ENCODE measurements at places on chromosomes 4 and X. TPM values are rescaled to one million over a fixed set of nuclear protein-coding genes. Genes with fewer than 3 reads are reported as not detected.
A peak's percentile ranks its signal among the peaks of the same experiment; 100 is the strongest.

GRCh38 chr4:88225232-88226105 lies 58.9 kb downstream of the PPM1K start:
- no peak for DNase-seq
- H3K27ac ChIP-seq, result no peak overlapping the region
- H3K27me3 ChIP-seq, result no peaks in the 10 kb centered on the region
- no peaks in the 10 kb centered on the region for H3K36me3 ChIP-seq
- no peaks in the 10 kb centered on the region for H3K4me1 ChIP-seq

- H3K27me3 ChIP-seq, result no peaks in the 10 kb centered on the region
- H3K36me3 ChIP-seq, result no peaks in the 10 kb centered on the region
- H3K27ac ChIP-seq, result no peak overlapping the region
- H3K4me1 ChIP-seq, result no peaks in the 10 kb centered on the region
- DNase-seq, result no peak
Observed at GRCh38 chrX:121987163-121987562, 939.8 kb downstream of the GLUD2 start.

GRCh38 chr4:67714248-67714583 lies 13.3 kb upstream of the UBA6 start:
- peak; percentile 70 for DNase-seq
- H3K4me3 ChIP-seq, result no peak overlapping the region
- H3K27ac ChIP-seq, result peak overlapping the region; percentile 6
- H3K36me3 ChIP-seq, result no peaks in the 10 kb centered on the region
- H3K27me3 ChIP-seq, result no peaks in the 10 kb centered on the region
- peaks cover 21% of the 10 kb centered on the region for H3K4me1 ChIP-seq

- H3K27me3 ChIP-seq, result no peaks in the 10 kb centered on the region
- no peak overlapping the region for H3K4me3 ChIP-seq
- no peaks in the 10 kb centered on the region for H3K36me3 ChIP-seq
- no peak for DNase-seq
Observed at GRCh38 chr4:55673424-55673823, 37.3 kb upstream of the NMU start.

- no peak for DNase-seq
- H3K4me3 ChIP-seq, result no peak overlapping the region
- H3K27me3 ChIP-seq, result no peaks in the 10 kb centered on the region
Observed at GRCh38 chr4:71444395-71444794, 105.6 kb downstream of the SLC4A4 start.

MAGEB2 gene
- not detected for total RNA-seq

- H3K27me3 ChIP-seq, result no peaks in the 10 kb centered on the region
- H3K4me3 ChIP-seq, result no peak overlapping the region
- no peak for DNase-seq
- no peak overlapping the region for H3K27ac ChIP-seq
- no peaks in the 10 kb centered on the region for H3K4me1 ChIP-seq
Observed at GRCh38 chr4:146059151-146059550, 116.4 kb upstream of the LSM6 start.

- H3K27ac ChIP-seq, result peak overlapping the region; percentile 84
- no peaks in the 10 kb centered on the region for H3K27me3 ChIP-seq
- no peaks in the 10 kb centered on the region for H3K36me3 ChIP-seq
- peaks cover 29% of the 10 kb centered on the region for H3K4me1 ChIP-seq
- no peak overlapping the region for H3K4me3 ChIP-seq
- peak; percentile 59 for DNase-seq
Observed at GRCh38 chr4:73222466-73223257, 35.9 kb downstream of the ANKRD17 start.

DNA sequence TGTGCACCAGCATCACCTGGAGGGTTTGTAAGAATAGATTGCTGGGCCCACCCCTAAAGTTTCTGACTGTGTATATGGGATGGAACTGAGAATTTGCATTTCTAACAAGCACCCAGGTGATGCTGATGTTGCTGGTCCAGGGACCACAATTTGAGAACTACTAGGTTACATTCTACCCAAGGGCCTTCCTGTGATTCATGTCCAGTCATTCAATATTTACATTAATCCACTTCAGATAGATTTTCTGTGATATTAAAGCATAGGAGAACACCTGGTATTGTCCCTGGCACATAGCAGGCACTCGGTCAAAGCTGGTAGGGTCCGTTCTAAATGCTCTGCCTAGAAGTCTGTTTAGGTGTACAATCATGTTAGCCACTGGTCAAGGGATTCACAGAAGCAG lies 19.5 kb upstream of the XPNPEP2 start:
- no peaks in the 10 kb centered on the region for H3K36me3 ChIP-seq
- no peaks in the 10 kb centered on the region for H3K4me1 ChIP-seq
- H3K27ac ChIP-seq, result no peak overlapping the region
- DNase-seq, result no peak

GRCh38 chrX:74344280-74344622 lies 40.3 kb downstream of the ZCCHC13 start:
- no peak overlapping the region for H3K4me3 ChIP-seq
- H3K27me3 ChIP-seq, result no peaks in the 10 kb centered on the region
- H3K4me1 ChIP-seq, result no peaks in the 10 kb centered on the region
- no peak for DNase-seq

SHOX gene
- not detected for total RNA-seq

GRCh38 chrX:40094900-40095582 lies 2.7 kb downstream of the BCOR start:
- H3K27me3 ChIP-seq, result peaks cover 6% of the 10 kb centered on the region
- no peaks in the 10 kb centered on the region for H3K36me3 ChIP-seq
- peak overlapping the region; percentile 67 for H3K27ac ChIP-seq
- peaks cover 24% of the 10 kb centered on the region for H3K4me1 ChIP-seq
- H3K4me3 ChIP-seq, result no peak overlapping the region

DCHS2 gene
- 0.45 TPM for total RNA-seq

DNA sequence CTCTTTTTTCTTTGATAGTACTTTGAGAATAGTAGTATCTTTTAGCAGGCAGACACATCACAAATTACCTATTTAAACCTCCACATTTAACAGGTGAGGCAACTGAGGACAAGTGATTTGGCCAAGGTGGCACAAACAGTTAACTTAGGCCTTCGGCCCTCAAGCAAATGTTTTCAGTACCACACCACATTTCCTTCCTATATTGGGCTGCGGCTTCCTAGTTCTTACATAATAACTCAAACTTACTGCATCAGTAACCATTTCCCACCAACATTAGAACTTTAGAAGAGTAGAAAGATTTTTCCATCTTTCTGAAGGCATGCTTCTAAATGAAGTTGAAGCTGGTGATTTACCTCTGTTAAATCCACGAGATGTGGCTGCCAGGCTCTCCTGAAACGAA lies 63.2 kb upstream of the SLC4A4 start:
- H3K4me1 ChIP-seq, result no peaks in the 10 kb centered on the region
- H3K27ac ChIP-seq, result peak overlapping the region; percentile 8
- DNase-seq, result no peak
- H3K27me3 ChIP-seq, result no peaks in the 10 kb centered on the region
- no peaks in the 10 kb centered on the region for H3K36me3 ChIP-seq

AMOT gene
- 8.0 TPM for total RNA-seq

DNA sequence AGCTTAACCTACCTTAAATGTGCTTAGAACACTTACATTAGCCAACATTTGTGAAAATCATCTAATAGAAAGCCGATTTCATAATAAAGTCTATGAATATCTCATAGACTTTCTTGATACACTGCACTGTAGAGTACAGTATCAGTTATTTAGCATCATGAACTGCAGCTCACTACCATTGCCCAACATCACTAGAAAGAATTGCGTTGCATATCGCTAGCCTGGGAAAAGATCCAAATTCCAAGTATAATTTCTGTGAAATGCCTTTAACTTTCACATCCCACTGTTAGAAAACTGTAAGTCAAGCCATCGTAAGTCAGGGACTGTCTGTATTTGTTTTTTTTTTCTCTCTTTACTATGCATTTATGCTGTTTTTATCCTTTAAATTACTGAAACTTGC lies 918.6 kb upstream of the PABPC4L start:
- H3K27ac ChIP-seq, result no peak overlapping the region
- H3K27me3 ChIP-seq, result no peaks in the 10 kb centered on the region
- H3K36me3 ChIP-seq, result no peaks in the 10 kb centered on the region
- H3K4me1 ChIP-seq, result no peaks in the 10 kb centered on the region
- DNase-seq, result no peak
- no peak overlapping the region for H3K4me3 ChIP-seq

UGT2B17 gene
- not detected for total RNA-seq

- no peaks in the 10 kb centered on the region for H3K4me1 ChIP-seq
- DNase-seq, result no peak
- no peaks in the 10 kb centered on the region for H3K36me3 ChIP-seq
- no peak overlapping the region for H3K27ac ChIP-seq
Observed at GRCh38 chr4:839675-840443, 13.9 kb upstream of the CPLX1 start.

- no peak within 1 kb of the TSS for H3K27ac ChIP-seq
- H3K4me3 ChIP-seq, result no peak within 1 kb of the TSS
- H3K36me3 ChIP-seq, result no peaks in the 10 kb centered on the region
- peak; percentile 44 for DNase-seq
Observed at GRCh38 chr4:40334591-40335524, at the start of gene CHRNA9. CHRNA9 (plus strand) TSS chr4:40335333; CDS start chr4:40335468, 135 bp downstream.

GRCh38 chr4:19317377-19317776 lies 934.3 kb upstream of the SLIT2 start:
- DNase-seq, result no peak
- no peaks in the 10 kb centered on the region for H3K4me1 ChIP-seq
- no peaks in the 10 kb centered on the region for H3K27me3 ChIP-seq
- no peak overlapping the region for H3K4me3 ChIP-seq
- no peak overlapping the region for H3K27ac ChIP-seq

DNA sequence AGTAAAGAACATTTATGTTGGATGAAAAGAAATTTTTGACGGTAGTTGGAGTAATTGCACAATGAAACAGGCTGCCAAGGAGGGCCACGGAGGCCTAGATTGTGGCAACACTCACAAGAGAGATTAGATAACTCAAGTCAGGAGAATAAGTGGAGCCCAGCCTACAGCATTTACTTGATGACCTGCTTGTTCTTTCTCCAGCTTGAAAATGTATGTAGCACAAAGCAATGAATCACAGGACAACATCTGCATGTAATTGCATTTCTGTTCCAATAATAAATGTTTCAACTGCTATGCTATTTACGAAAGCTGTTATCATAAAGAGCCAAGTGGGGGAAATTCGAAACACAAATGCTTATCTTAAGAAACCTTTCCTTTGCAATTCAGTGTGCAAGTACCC lies 221.2 kb upstream of the MID1 start:
- no peak overlapping the region for H3K27ac ChIP-seq
- H3K36me3 ChIP-seq, result no peaks in the 10 kb centered on the region
- DNase-seq, result no peak
- H3K4me3 ChIP-seq, result no peak overlapping the region
- no peaks in the 10 kb centered on the region for H3K27me3 ChIP-seq
- no peaks in the 10 kb centered on the region for H3K4me1 ChIP-seq

DNA sequence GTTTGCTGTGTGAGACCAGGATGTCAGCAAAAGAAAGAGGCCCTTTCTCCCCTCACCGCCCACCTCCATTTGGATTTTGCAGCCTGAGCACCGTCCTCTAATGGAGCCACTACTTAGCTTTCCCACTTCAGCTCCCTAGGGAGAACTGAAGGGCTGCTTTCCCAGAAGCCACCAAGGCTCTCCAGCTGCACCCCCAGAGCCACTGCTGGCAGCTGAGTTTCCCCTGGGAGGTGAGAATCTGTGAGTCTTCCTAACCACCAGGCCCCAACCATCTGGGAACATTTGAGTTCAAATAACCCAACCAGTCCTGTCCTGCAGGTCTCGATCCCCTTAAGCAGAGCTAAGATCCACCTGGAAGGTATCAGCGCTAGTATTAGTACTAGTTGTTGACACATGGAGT lies 173.1 kb upstream of the USP9X start:
- no peaks in the 10 kb centered on the region for H3K4me1 ChIP-seq
- H3K27me3 ChIP-seq, result no peaks in the 10 kb centered on the region
- DNase-seq, result no peak
- no peaks in the 10 kb centered on the region for H3K36me3 ChIP-seq

DNA sequence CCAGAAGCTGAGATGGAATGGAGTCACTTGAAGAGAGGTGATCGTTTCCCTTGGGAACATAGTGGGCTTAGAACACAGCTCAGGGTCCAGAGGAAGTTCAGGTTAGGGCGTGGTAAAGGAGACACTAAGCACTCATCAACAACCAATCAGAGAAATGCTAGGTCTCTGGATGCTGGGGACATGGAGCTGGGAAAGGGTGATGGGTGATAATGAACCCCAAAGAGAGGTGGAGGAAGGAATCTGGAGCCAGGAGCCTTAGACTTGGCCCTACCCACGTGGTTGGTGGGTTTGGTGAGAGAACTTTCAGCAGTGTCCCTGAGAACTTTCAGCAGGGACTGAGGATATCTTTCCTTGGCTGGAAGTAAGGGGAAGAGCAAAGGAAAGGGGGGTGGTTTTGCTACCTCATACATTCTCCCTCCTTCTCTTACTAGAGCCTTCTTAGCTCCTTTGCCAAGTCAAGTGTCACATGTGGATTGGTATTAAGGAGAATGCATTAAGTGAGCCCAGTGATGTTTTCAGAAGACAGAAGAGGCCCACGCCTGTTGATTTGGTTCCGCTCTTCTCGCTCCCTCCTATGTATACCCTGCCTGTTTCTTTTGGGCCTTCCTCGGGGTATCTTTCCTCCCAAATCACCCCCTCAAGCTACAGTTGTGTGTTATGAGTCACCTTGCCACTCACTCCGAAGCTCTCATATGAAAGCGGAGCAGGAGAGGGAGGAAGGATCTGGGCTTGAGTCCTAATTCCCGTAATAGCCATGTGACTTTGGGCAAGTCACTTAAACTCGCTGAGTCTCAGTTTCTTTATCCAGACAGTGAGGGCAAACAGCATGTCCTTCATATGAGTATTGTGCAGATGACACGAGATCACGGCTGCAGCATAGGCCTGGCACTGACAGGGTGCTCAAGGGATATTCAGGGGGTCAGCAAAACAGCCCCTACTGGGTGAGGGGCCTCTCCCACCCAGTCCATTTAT lies 63.1 kb downstream of the TSC22D3 start:
- peaks cover 7% of the 10 kb centered on the region for H3K36me3 ChIP-seq
- H3K4me1 ChIP-seq, result peaks cover 14% of the 10 kb centered on the region

DNA sequence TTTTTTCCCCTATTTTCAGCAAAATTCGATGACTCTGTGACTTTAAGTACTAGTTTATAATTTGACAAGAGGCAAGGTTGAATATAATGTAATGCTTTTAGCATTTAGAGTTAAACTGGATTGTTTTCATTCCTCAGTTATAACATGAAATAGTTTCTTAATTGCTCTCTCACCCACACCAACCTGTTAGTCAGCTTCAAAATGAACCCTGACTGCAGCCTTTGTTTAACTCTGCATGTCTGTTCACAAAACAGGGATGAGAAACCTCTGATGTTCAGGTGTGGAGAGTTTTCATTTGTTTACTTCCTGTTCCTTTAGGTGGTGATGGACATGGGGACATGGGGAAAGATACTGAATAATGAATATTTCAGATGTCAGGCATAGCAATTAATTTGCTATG lies 49.9 kb upstream of the MND1 start:
- H3K27me3 ChIP-seq, result no peaks in the 10 kb centered on the region
- peaks cover 13% of the 10 kb centered on the region for H3K36me3 ChIP-seq
- H3K4me1 ChIP-seq, result peaks cover 25% of the 10 kb centered on the region
- H3K27ac ChIP-seq, result no peak overlapping the region

TBC1D25 gene
- 16.5 TPM for total RNA-seq

- H3K27me3 ChIP-seq, result no peaks in the 10 kb centered on the region
- no peak overlapping the region for H3K4me3 ChIP-seq
- H3K27ac ChIP-seq, result no peak overlapping the region
- H3K4me1 ChIP-seq, result no peaks in the 10 kb centered on the region
- H3K36me3 ChIP-seq, result no peaks in the 10 kb centered on the region
Observed at GRCh38 chr4:143308377-143308776, 28.3 kb upstream of the GAB1 start.

GPR173 gene
- 1.2 TPM for total RNA-seq
